ENCODE measurements at places on chromosomes 4 and X.
A peak's percentile ranks its signal among the peaks of the same experiment; 100 is the strongest.

GRCh38 chr4:19739101-19739651, 512.5 kb upstream of the SLIT2 start:
- no peak for DNase-seq

GRCh38 chrX:41449131-41449530, 2.0 kb downstream of the NYX start:
- DNase-seq = no peak

DNA sequence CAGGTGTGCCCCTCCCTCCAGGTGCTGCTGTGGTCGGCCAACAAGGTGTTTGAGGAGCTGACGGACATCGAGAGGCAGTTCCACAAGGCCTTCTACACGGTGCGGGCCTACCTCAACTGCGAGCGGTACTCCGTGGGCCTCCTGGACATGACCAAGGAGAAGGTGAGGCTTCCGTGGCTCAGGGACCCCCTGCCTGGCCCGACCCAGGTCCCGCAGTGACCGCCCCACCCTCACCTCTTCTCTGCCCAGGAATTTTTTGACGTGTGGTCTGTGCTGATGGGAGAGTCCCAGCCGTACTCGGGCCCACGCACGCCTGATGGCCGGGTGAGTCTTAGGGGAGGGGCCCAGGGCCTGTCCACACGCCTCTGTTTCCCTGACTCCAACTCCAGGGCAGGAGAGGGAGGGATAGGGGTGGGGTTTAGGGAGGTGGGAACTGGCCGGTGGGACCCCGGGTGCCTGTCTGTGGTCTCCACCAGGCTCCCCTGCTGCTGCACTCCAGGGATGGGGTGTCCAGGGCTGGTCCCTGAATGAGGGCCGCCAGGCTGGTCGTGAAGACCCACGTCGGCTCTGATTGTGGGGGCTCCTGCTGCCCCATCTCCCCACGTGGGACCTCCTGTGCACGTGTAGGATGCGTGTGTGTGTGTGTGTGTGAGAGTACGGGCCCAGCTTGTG, 20.1 kb downstream of the ATP5ME start:
- no peak for DNase-seq

DNA sequence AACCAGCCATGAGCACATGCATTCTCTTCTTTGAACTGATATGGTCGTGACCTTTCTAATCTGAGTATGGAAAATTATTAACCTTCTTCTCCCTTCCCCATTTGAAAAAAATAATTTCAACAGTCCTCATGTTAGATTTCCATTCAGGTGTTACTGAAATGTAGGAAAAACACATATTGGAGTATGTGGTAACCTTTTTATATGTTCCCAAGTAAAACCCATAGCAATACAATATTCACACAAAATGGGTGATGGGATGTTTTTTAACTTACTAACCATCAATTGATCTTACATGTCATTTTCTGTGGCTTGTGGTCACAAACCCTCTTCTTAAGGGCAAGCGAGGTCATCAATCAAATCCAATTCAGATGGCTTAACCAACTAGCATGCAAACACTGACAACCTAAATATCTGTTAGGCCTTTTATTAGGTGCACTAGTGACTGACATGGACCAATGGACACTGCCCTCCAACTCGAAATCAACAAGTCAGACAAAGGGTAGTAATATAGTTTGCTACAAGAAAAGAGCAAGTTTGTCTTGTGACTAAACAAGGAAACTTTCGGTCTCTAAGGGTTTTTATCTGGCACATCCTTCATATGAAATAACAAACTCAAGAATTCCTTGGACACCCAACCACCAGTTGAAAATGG, 74.3 kb downstream of the CAMK2D start:
- DNase-seq = no peak

GRCh38 chrX:148774276-148774675, 273.9 kb downstream of the AFF2 start:
- DNase-seq = no peak

DNA sequence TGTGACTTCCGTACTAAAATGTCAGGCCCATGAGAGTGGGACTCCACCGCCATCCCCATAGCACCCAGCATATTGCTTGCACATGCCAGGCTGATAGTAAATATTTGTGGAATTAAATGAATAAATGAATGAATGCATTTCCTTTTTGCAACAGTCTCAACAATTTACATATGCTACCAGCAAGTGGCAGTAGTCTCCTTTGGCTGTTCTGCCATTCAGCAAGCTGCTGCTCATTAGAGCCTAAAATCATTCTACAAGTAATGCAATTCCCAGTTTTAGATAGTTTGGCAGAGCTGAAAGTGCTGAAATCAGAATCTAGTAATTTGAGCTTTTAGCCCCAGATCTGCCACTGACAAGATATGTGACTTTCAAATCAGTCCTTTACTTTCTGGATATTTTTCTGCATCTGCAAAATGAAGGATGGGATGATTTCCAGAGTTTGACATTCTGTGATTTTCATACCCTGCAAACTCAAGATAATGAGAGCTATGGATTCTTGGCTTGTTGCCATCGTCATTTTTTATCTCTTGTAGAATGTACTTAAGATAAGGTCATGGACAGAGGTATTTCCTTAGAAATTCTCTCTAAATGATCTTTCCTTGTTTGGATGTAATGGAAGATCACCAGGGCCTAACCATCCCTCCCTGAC, 35.7 kb upstream of the INTS6L start:
- no peak for DNase-seq

GRCh38 chrX:142089193-142089592, 115.9 kb downstream of the MAGEC2 start:
- DNase-seq = no peak

DNA sequence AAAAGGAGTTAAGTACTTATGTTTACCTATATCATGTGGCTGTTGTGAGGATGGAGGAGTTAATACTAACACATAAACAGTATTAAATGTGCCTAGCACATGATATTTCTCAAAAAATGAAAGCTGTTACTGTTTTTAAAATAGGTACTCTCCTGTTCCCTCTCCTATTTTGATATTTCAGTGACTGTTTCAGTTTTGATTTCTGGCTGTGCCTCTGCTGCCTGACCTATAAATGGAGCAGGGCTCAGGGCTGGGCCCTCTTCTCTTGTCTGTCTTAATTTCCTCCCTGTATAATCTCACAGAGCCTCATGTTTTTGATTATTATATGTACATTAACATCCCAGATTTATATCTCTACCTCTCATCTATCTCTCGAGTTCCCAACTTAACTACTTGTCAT, 93.3 kb downstream of the UGT8 start:
- DNase-seq = no peak

DNA sequence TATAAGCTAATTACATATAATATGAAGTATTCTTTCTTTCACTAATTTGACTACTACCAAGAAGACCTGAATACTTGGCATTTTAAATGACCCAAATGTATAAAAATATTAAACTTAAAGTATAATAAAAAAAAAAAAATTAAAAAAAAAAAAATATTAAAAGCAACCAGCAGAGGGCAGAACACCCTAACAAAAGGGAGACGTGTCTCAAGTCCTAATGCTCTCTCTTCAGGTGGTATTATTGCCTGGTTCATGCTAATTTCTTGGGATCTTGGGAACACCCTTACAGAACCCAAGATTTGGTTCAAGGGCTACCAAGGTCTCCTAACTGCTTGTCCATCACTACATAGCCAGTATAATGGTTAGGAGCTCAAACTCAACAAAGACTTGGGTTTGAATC, 754.8 kb downstream of the RAB28 start:
- DNase-seq = no peak

DNA sequence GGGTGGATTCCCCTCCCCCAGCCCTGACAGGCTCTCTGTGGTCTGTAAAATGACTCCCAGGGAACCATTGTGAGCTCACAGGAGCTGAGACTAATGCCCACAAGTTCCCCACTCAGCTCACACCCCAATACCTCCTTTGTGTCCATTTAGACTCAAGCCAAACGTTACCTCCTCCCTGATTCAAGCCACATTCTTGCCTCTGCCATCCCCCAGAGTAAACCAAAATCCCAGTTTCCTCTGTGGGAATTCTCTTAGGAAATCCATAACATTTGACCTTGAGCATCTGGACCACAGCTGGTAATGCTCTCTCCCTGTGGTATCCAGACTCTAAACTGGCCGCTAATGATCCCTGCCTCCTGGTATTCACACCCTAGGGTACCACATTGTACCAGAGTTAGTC, 26.3 kb upstream of the KDM5C start:
- no peak for DNase-seq

GRCh38 chrX:103607364-103608305, at the start of gene TCEAL3:
Gene TCEAL3, plus strand, starts transcription at chrX:103607963. Its CDS starts 1,102 bp downstream, at chrX:103609065.
- peak; percentile 39 for DNase-seq

DNA sequence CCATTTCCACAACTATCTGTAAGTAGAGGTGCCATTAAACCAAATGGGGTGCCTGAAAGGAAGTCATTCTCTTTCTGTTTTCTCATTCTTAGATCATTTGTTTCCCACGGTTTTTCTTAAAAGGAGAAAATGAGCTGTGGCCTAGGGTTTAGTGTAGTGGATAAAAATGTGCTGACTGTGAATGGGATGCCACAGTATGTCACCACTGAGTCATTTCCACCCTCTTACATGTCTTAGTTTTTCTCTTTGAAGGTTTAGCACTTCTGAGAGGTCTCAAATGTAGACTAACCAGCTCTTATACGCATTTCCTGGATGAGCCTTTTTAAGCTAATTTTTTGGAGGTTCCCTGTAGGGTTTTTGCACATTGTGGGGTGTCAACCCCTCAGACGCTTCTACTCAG, 244.5 kb upstream of the SPANXN1 start:
- DNase-seq = no peak

- no peak for DNase-seq
Measured at GRCh38 chr4:7253837-7254236, 61.5 kb downstream of the SORCS2 start.

DNA sequence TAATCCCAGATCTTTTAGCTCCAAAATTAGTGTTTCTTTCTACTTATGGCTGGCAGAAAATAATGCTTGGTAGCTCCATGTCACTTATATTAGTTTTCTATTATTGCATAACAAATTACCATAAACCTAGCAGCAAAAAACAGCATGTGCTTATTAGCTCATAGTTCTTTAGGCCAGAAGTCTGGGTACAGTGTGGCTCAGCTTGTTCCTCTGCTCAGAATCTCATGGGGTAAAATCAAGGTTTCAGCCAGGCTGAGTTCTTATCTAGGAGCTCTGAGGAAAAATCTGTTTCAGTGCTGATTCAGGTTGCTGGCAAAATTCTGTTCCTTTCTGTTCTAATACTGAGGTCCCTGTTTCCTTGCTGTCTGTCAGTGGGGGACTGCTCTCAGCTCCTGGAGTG, 101.1 kb downstream of the CT47B1 start:
- DNase-seq = no peak

- DNase-seq = no peak
Measured at GRCh38 chrX:37476571-37477170, 94.8 kb upstream of the LANCL3 start.

- DNase-seq = no peak
Measured at GRCh38 chrX:22950269-22951266, 49.2 kb upstream of the DDX53 start.

DNA sequence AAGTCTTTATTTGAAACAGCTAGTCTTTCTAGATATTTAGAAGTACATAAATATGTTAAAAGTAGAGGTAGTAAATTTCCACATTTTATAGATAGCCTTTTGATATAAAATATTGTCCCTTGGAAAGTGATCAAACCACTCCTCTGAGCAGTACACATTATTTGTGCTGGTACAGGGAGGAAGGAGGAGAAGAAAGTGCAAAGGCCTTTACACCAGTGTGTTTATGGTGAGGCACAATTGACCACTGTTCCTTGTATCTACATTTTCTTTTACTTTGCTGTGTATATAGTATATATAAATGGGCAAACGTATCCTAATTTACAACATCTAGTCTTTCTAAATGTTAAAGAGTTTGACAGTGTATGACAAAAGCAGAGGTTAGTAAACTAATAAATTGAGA, 39.9 kb downstream of the CXCL8 start:
- DNase-seq = no peak

GRCh38 chr4:139916041-139916440, 237.9 kb downstream of the MAML3 start:
- DNase-seq = no peak

- DNase-seq = no peak
Measured at GRCh38 chr4:15936495-15936894, 2.0 kb downstream of the FGFBP1 start.

DNA sequence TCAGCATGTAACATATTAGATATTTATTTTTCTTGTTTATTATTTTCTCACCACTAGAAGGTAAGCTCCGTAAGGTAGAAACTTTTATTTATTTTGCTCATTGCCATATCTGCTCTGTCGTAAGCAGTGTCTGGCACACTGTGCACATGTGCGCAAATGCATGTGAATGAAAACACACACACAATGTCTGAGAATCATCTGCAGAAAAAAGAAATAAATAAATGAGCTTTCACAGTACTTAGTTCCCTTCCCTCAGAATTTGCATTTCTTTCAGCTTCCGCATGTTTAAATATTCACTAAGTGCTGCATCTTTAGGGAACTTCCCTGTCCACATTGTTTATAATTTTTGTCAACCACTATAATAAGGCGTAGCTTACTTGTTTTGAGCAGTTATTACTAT, 963.0 kb upstream of the PABPC4L start:
- DNase-seq = no peak
